ENCODE measurements at places on chromosomes 3 and 15.

DNA sequence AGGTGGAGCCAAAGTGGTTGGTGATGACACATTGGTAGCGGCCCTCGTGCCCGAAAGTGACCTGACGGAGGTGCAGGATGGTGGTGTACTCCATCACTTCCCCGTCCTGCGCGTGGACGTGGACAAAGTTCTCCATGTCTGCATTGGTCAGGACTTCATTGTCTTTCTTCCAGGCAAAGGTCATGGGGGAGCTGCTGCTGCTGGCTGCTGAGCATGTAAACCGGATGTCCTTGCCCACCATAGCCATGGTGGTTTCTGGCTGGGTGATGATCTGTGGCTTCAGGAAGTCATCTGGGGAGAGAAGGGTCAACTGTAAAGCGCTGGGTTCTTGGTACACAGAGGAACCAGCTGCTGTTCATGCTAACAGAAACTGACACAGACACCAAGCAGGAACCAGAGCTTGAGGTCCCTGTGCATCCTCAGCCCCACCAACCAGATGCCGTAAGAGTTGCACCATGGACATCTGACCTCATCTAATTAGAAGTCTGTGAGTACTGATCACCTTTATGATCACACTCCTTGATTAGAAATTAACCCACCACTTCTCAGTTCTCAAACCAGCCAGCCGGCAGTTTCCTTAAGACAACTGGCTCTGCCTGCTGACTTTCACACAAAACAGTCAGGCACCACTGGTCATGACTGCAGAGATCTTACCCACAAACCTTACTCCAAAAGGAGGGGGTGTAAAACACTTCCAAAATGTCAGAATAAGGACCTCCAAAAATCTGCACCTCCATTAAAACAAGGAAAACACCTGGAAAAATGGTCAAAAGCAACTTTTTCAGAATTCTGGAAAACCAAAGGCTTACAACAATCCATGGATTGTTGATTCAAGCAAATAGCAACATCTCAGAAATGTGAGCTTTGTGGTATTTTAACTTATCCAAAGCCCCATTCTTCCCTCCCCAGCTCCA, 114.6 kb downstream of the LRIG1 start:
- no peak for DNase-seq

DNA sequence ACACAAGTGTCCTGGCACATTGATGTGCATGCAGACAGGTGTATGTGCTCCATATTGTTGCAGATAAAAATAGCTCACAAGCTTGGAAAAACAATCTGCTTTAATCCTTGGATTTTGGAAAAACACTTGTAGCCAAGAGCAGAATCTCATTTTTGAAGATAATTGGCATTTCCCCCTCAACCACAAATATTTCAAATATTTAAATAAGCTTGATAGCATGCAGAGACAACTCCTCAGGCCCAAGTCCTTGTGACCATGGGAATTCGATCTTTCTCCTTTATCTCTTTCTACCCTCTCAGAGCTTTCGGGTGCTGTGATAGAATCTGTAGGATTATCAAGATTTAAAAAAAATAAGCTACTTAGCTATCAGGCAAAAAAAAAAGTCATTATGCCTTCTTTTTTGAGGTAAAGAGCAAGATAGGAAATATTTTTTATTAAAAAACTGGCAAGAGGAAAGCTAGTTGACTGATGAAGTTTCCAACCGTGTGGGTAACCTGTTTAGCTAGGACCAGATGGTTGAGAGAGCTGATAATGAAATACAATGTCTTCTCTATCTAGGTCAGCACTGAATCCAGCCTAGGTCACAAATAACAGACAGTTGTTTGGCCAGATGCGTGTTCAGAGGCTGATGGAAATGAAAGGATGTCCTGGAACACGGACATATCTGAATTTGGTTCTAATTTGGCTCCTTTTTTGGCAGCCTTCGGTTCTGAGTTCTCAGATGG, 54.9 kb upstream of the SNRK start:
- no peak for DNase-seq

DNA sequence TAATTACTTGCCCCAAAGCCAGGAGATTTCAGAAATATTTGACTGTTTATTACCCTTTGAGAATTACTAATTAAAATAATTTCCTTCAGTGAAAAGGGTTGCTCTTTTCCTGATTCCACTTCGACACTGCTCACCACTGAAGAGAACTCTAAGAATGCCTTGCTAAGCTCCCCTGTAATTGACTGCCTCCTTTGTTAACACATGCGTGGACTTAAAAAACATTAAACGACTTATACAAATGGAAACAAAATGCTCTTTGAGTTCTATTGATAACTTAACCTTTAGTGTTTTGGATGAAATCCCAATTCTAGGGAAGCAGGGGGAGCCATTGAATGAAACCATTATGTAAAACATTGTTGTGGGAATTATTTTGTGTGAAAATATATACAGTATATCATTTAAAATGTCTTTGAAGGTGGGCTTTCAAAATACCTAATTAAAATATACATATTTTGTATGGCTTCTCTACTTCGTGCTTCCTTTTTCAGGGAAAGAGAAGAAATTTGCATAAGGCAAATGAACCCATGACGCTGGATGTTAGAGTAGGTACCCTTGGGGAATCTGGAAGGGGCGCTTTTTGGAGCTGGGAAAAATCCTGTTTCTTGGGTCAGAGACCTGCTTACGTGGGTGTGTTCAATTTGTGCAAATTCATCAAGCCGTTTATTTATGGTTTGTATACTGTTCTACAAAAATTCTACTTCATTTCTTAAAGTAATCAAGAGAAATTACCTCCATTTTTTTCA, 64.2 kb downstream of the WWTR1 start:
- DNase-seq: no peak

- DNase-seq: no peak
Measured at GRCh38 chr3:114858329-114858728, 288.8 kb downstream of the ZBTB20 start.

DNA sequence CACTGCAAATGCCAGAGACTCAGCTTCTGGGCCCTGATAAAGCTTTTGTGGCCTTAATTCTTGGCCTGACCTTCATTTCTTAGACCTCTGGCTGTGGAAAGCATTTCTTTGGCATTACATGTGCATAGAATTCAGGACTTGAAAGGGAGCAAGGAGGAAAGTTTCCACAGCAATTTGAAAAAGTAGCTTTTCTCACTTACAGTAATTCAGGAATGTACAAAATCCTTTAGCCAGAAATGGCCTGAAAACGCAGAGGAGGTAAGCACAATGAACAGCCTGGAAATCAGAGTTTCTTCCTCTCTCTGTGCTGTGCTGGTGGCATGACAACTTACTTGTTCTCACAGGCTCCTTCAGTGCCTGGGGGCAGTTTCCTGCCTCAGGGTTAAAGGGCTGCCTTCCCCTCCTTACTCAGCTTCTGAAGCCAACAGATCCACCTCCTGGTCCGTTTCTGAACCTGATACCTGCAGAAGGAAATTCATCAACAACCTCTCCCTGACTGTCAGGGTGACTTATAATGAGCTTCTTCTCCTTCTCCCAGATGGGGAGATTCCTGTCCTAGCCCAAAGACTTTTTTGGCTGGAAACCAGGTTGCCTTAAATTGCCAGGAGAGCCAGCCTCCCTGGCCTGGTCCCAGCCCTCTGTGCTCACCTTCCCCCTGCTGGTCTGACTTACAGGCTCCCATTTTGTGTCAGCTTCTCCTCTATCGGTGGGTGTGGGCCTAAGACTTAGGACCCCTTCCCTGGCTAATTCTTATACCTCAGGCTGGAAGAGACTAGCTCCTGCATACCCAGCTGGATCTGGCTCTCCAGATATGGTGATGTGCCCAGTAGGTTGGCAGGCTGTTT, 102.3 kb downstream of the MYRIP start:
- DNase-seq: no peak

Data from NCI-H2029 treated with DMSO at 0.1 percent for 48 hours (cell line).